Astrocyte of the spinal cord (primary cell): ENCODE measurements at places on chromosomes 6 and 20.
A peak's percentile ranks its signal among the peaks of the same experiment; 100 is the strongest.

DNA sequence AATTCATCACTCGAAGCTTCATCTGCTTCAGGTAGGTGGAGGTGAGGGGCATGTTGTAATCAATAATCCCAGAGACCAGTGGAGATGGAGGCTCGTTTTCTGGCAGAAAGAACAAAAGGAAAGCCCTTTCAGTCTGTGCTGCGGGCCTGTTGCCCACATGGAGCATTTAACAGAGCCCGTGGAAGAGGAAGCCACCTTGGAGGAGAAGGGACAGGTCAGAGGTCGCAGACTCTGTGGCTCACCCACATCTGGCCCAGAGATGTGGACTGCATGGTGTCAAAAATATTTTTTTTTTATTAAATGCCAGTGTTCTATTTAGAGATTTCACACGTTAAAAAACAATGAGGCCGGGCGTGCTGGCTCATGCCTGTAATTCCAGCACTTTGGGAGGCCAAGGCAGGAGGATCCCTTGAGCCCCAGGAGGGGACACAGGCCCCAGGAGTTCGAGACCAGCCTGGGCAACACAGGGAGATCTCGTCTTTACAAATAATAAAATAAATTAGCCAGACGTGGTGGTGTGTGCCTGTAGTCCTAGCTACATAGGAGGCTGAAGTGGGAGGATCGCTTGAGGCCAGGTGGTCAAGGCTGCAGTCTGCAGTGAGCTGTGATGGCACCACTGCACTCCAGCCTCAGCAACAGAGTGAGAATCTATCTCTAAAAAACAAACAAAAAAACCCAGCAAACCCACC, 73.6 kb downstream of the NOL4L start:
- no peak for DNase-seq

- DNase-seq: no peak
Observed at GRCh38 chr20:33166533-33167113, 1.3 kb upstream of the BPIFA2 start.

DNA sequence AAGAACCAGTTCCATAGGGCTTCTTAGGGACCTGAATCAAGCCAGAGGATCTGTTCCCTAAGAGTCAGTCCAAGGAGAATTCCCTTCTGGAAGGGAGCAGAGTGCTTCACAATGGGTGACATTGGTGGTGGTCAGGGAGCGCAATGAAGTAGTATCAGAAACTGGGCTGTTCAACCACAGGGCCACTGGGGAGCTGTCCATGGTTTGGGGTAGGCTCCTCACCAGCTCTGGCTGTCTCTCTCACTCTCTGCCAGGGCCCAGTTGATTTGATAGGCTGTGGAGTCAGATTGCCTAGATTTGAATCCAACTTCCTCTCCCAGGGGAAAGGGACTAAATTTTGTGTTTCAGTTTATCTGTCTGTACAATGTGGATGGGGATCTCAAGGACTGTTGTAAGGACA, 36.7 kb upstream of the CHD6 start:
- DNase-seq: peak; percentile 10

- peak; percentile 57 for DNase-seq
Observed at GRCh38 chr6:15662326-15663129, at the start of gene DTNBP1. Gene DTNBP1 (minus strand): TSS chr6:15663028. CDS start chr6:15662869, 159 bp downstream.

DNA sequence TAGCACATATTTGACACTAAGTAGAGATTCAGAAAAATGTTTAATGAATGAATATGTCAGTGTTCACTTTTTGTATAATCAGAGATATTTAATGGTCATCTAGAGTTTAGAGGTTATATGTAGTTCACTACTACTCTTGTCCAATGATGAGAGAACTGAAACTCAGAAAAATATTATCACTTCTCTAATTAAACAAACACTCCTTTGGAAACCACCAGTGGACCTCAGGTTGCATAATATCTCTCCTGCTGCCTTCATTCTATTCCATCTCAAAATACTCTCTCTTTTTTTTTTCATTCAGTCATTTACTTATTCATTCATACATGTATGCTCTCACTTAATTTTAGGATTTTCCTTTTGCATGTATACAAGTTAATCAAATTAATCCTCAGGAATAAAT, 423.1 kb upstream of the RNF217 start:
- DNase-seq: no peak

GRCh38 chr6:123888771-123889513, 85.3 kb downstream of the NKAIN2 start:
- DNase-seq: no peak

- peak; percentile 57 for DNase-seq
Observed at GRCh38 chr6:152696522-152696921, 1.2 kb upstream of the MYCT1 start.

DNA sequence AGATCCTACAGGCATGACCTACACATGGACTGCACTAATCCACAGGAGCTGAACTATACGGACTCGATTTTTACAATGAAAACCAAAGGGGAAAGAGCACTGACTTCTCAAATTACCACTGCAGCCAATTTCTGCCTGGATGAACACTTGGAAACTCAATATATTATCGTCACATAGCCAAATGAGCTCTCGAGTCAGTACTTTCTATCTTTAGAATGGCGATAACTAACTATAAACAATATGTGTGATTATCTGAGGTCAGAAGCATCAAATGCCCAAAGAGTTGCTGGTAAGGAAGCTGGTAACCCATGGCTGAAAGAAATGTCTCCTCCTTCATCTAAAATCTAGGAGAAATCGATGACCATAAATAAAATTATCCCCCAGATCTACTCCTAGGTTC, 86.7 kb downstream of the KIF16B start:
- DNase-seq: no peak
